ENCODE measurements at places on chromosomes 6 and 20.

GRCh38 chr6:138544501-138544900 is 45.2 kb upstream of the NHSL1 start:
- DNase-seq = no peak

- DNase-seq = no peak
Observed at GRCh38 chr6:153553627-153554026, 422.5 kb upstream of the RGS17 start.

- no peak for DNase-seq
Observed at GRCh38 chr20:17809362-17810061, 109.7 kb downstream of the BANF2 start.

DNA sequence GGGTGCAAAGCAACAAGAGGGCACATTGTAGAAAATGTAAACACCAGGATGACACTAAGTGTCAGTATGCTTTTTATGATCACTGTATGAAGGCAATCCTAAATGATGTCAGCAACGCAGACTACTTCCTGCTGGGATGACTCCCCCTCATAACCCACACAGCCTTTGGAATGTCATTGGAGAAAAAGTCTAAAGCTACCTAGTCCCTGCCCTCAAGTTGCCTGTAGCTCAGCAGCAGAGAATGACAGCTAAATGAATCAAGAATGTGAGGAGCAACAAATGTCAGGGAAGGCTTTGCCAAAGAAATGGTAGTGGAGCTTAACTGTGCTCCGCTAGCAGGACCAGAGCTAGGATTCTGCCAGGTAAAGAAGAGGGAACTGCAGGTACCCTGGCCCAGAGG is 555.6 kb downstream of the CD83 start:
- DNase-seq = no peak

- DNase-seq = no peak
Observed at GRCh38 chr6:123233336-123233735, 237.3 kb downstream of the CLVS2 start.

DNA sequence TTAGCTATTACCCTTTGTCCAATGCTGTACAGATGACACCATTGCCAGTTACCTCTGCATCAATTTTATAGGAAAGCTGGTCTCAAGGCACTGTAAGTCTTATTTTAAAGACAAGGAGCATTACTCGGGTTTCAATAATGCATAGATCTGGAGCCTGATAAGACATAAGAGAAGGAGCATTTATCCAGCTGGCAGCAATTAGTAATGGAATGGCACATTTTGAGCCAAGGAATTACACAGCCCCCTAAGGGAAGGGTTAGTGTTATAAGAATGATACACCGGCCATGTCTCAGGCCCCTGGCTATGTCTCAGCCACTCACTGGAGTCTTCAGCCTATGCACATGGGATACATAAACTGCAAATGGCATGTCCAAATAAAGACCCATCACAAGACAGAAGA is 23.1 kb upstream of the TMEM242 start:
- DNase-seq = no peak

GRCh38 chr6:15484140-15484539 is 178.7 kb downstream of the DTNBP1 start:
- DNase-seq = no peak

GRCh38 chr6:33203443-33204164 is 851 bp upstream of the HSD17B8 start:
- no peak for DNase-seq

DNA sequence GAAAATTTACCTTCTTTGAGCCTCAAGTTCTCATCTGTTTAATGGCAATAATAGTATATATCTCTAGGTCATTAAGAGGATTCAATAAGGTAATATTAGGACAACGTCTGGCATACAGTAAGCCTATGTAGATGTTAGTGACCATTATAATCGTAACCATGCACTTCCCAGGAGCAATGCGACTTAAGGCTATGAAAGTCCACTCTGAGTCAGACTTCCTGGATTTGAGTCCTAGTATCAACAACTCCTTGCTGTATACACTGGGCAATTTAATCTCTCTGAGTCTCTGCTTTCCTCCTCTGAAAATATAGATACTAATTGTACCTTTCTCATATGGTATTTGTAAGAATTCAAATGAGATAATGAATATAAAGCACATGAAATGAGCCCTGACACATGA is 168.1 kb upstream of the HDDC2 start:
- no peak for DNase-seq

GRCh38 chr6:108739496-108740330 is 108.5 kb upstream of the ARMC2 start:
- no peak for DNase-seq

GRCh38 chr6:157406661-157407060 is 25.7 kb downstream of the ZDHHC14 start:
- no peak for DNase-seq

DNA sequence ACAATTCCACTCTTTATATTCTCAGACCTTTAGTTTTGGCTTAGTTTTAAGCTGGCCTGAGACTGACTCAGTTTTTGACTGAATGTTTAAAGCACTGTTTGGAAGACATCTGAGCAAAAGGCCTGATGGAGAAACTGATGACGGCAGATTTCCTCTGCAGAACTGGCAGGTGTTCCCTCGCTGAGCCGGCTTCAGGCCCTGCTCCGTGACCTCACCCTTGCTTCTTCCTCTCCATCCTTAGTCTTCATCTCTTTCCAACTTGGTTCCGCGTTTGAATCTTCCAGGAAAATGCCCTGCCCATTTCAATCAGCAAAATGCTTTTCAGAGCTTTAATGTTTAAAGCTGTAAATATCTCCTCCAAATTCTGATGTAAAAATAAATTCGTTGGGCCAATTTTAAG is 6.6 kb downstream of the NKX2-4 start:
- no peak for DNase-seq

Data from stimulated activated CD8-positive, alpha-beta memory T cell treated with anti-CD3 and anti-CD28 coated beads, Interleukin-4, amount 100 ng/mL, for 1 hour (primary cell).